ENCODE measurements at places on chromosomes 3 and 15. TPM values are rescaled to one million over a fixed set of nuclear protein-coding genes. Genes with fewer than 3 reads are reported as not detected.

Gene LDHAL6B
- total RNA-seq, result not detected

- H3K27ac ChIP-seq, result no peak overlapping the region
- H3K36me3 ChIP-seq, result no peaks in the 10 kb centered on the region
- no peak overlapping the region for H3K4me3 ChIP-seq
- no peaks in the 10 kb centered on the region for H3K4me1 ChIP-seq
These were observed 61.8 kb upstream of the P3H2 start for GRCh38 chr3:190182418-190183043.

Gene PLIN1
- 0.12 TPM for total RNA-seq

- peaks cover 12% of the 10 kb centered on the region for H3K4me1 ChIP-seq
- no peak for DNase-seq
- H3K27me3 ChIP-seq, result no peaks in the 10 kb centered on the region
- no peak overlapping the region for H3K27ac ChIP-seq
- H3K4me3 ChIP-seq, result no peak overlapping the region
These were observed 28.4 kb downstream of the PDE8A start for GRCh38 chr15:85010071-85010385.

- H3K36me3 ChIP-seq, result no peaks in the 10 kb centered on the region
- DNase-seq, result no peak
- no peak overlapping the region for H3K27ac ChIP-seq
- H3K4me1 ChIP-seq, result no peaks in the 10 kb centered on the region
- no peak overlapping the region for H3K4me3 ChIP-seq
- no peaks in the 10 kb centered on the region for H3K27me3 ChIP-seq
These were observed 82.7 kb upstream of the MBNL1 start for GRCh38 chr3:152185891-152186630.

- DNase-seq, result no peak
- no peaks in the 10 kb centered on the region for H3K27me3 ChIP-seq
- H3K36me3 ChIP-seq, result no peaks in the 10 kb centered on the region
- no peak overlapping the region for H3K27ac ChIP-seq
- H3K4me3 ChIP-seq, result no peak overlapping the region
- no peaks in the 10 kb centered on the region for H3K4me1 ChIP-seq
These were observed 246.5 kb downstream of the EPHB1 start for GRCh38 chr3:135041601-135042000.

Gene IQGAP1
- total RNA-seq, result 244 TPM

DNA sequence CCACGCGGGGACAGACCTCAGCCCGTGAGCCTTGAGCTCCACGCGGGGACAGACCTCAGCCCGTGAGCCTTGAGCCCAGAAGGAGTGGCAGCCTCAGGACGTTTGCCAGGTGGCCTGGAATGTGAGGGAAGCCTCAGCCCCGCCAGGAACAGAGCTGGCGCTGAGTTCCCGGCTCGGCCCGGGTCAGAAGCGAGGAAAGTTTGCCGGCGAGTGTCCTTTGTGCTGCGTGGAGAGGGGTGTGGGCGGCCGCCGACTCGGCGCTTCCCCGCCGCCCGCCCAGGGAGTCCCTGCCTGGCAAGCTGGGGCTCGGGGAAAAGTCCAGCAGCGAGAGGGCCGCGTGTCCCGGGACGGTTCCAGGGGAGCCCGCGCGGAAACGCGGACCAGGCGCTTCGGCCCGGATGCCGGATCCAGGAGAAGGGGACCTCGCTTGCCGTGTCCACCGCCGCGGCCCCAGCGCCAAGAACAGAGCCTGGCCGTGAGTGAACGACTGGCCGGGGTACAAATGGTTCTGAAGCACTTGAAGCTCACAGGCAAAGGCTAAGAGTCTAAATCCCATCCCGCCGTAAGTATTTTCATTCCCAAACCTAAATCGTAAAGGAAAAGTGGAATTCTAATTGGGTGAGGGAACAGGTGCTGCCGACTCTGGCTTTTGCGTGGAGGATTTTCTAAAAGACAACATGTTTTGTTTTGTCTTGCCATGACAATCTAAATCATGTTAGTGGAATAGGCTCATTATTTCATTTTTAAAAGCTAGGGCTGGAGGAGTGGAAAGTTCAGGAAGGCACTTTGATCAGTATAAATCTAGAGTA is 1.7 kb downstream of the LRRN1 start:
- no peak overlapping the region for H3K27ac ChIP-seq
- no peak overlapping the region for H3K4me3 ChIP-seq
- no peak for DNase-seq
- peaks cover 30% of the 10 kb centered on the region for H3K27me3 ChIP-seq
